ENCODE measurements at places on chromosomes 2 and 18. TPM values are rescaled to one million over a fixed set of nuclear protein-coding genes. Genes with fewer than 3 reads are reported as not detected.

The FRZB gene
- polyA plus RNA-seq: 1.3 TPM

The ITGAV gene
- 5.8 TPM for polyA plus RNA-seq

The FOXI3 gene
- polyA plus RNA-seq: not detected

The MTCL1 gene
- polyA plus RNA-seq: 4.4 TPM

The POMC gene
- 0.59 TPM for polyA plus RNA-seq

The PTGR3 gene
- polyA plus RNA-seq: 14.4 TPM

The FTCDNL1 gene
- polyA plus RNA-seq: 0.55 TPM

The PTH2R gene
- polyA plus RNA-seq: not detected

The POTEC gene
- not detected for polyA plus RNA-seq

The BCL2 gene
- polyA plus RNA-seq: 1.3 TPM

Data from esophagus (tissue), 2 donors.